Aorta (tissue), 5 donors: ENCODE measurements at places on chromosomes 16 and 17. TPM values are rescaled to one million over a fixed set of nuclear protein-coding genes. Genes with fewer than 3 reads are reported as not detected.

KRTAP2-2 gene
- total RNA-seq, result not detected

TAT gene
- total RNA-seq, result not detected

MFAP4 gene
- total RNA-seq, result 271 TPM

- no peaks in the 10 kb centered on the region for H3K4me1 ChIP-seq
- H3K27me3 ChIP-seq, result no peaks in the 10 kb centered on the region
- H3K4me3 ChIP-seq, result peak overlapping the region; percentile 82
- DNase-seq, result no peak
- no peaks in the 10 kb centered on the region for H3K36me3 ChIP-seq
- peak overlapping the region; percentile 39 for H3K27ac ChIP-seq
These were observed 394 bp upstream of the NME4 start for GRCh38 chr16:396605-397004.

- H3K27me3 ChIP-seq, result no peaks in the 10 kb centered on the region
- H3K36me3 ChIP-seq, result no peaks in the 10 kb centered on the region
- no peaks in the 10 kb centered on the region for H3K4me1 ChIP-seq
- H3K27ac ChIP-seq, result no peak overlapping the region
These were observed 199.3 kb downstream of the CCDC182 start for GRCh38 chr17:57545731-57546342.

GRCh38 chr17:78170692-78171590 lies 2.6 kb downstream of the SYNGR2 start:
- no peak overlapping the region for H3K4me3 ChIP-seq
- no peak for DNase-seq
- H3K27me3 ChIP-seq, result no peaks in the 10 kb centered on the region
- no peak overlapping the region for H3K27ac ChIP-seq
- no peaks in the 10 kb centered on the region for H3K36me3 ChIP-seq

DNA sequence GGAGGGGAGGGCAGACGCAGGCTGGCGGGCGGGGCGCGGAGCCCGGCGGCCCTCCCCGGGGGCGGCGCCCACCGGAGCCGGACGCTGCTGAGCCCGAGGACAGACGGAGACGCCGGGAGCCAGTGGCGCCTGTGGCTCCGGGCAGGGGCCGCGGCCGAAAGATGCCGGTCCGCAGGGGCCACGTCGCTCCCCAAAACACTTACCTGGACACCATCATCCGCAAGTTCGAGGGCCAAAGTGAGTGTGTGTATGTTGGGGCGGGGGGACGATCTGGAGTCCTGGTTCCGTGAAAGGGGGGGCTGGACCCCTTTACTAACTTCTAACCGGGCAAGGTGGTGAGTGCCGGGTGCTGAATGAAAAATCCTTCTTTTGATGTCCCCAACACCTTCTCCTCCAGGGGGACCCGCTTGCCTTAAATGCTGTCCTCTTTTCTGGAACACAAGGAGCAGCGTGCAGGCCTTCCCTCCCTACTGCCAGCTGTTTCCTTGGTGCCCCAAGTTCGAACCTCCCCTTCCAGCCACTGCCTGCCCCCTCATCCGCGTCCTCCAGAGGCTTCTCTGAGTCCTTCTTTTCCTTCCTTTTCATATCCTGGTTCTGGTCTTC lies at the start of gene KCNH6:
KCNH6 (plus strand) TSS at position 106 of the 603 bp plus-strand sequence; CDS start at position 162, 56 bp downstream.
- H3K27me3 ChIP-seq, result no peaks in the 10 kb centered on the region
- H3K36me3 ChIP-seq, result no peaks in the 10 kb centered on the region
- no peaks in the 10 kb centered on the region for H3K4me1 ChIP-seq
- DNase-seq, result no peak

DNA sequence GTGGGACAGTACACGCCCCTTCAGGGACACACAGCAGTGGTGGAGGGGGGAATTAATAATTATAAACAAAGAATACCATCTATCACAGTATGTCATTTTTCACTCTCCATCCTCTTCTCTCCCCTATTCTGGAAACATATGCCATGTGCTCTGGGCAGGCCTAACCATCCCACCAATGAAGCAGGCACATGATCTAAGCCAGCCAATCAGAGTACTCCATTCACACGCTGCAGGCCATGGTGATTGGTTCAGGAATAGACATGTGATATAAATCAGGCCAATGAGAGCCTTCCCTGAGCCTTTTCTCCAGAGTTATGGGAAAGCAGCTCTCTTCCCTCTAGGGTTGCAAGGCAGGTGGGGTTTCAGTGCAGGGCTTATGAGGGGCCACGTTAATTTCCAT lies 36.5 kb downstream of the GSG1L start:
- H3K4me3 ChIP-seq, result no peak overlapping the region
- H3K27ac ChIP-seq, result no peak overlapping the region
- H3K27me3 ChIP-seq, result no peaks in the 10 kb centered on the region
- H3K36me3 ChIP-seq, result no peaks in the 10 kb centered on the region
- no peaks in the 10 kb centered on the region for H3K4me1 ChIP-seq
- DNase-seq, result no peak

DNA sequence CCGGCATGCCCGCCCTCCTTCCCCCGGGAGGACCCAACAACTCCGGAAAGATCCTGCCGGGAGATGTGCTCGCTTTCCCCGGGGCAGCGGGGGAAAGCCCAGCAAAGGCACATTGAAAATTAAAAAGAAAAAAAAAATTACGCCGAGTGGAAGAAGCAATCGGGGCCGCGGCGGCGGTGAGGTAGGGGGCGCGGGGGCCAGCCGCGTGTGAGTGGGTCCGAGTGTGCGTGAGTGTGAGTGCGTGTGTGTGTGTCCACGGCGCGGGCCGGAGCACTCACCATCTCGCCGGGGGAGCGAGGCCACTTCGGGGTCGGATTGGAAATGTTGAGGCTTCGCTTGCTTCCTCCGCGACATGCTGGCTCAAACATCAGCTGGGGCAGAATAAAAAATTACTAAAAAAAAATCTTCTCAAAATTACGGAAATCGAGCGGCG lies at the start of gene SALL1:
SALL1 (minus strand) TSS at position 383 of the 433 bp plus-strand sequence; CDS start at position 354, 29 bp downstream.
- no peak within 1 kb of the TSS for H3K27ac ChIP-seq
- H3K4me1 ChIP-seq, result no peaks in the 10 kb centered on the region
- H3K36me3 ChIP-seq, result no peaks in the 10 kb centered on the region
- no peaks in the 10 kb centered on the region for H3K27me3 ChIP-seq
- no peak for DNase-seq
- H3K4me3 ChIP-seq, result peak within 1 kb of the TSS; percentile 23
